Posterior vena cava (tissue), 2 donors: ENCODE measurements at places on chromosomes 3 and 15.
A peak's percentile ranks its signal among the peaks of the same experiment; 100 is the strongest.

DNA sequence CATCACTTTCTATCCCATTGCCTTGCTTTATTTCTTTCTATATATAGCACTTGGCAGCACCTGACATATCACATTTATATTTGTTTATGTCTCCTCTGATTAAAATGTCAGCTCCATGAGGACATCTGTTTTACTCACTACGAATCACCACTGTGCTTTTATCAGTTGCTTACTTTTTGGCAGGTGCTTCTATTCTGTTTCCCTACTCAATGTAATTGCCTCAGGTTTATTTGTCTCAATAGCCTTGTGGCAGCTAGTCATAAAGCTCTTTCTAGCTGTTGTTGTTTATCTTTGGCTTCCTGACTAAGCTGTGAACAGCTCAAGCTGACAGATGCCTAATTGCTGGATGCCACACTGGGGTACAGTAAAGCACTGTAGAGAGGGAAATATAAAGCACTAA is 85.5 kb downstream of the VPS13C start:
- DNase-seq: no peak

DNA sequence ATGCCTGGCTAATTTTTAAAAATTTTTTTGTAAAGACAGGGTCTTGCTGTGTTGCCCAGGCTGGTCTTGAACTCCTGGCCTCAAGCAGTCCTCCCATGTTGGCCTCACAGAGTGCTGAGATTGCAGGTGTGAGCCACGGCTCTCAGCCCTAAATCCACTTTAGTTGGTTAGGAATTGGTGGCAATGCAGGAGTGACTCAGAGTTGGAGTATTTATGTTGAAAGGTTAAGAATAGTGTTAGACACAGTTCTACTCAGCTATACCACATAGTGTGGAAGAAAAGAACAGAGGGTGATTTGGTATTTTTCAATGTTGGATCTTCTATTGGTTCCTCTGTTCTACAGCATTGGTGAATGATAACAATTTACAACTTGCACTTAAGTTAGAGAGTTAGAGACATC is 7.6 kb downstream of the ZNF639 start:
- no peak for DNase-seq

DNA sequence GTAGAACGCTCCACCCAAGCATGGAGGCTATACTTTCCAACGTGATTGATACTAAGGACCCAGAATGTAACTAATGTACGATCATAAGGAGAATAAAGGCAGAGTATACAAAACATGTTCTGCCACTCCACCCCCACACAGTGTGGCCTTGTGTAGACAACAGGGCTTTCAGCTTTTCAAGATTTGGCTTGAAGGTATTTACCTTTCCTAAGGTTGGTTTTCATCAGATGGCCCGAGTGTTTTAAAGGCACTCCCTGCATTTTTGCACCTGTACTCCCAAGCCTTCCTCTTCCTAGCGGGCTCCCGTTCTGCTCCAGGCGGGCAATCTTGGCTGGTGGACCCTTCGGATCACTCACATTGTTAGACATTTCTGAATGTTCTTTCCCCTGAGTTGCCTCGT is 4.6 kb downstream of the SATB1 start:
- no peak for DNase-seq

DNA sequence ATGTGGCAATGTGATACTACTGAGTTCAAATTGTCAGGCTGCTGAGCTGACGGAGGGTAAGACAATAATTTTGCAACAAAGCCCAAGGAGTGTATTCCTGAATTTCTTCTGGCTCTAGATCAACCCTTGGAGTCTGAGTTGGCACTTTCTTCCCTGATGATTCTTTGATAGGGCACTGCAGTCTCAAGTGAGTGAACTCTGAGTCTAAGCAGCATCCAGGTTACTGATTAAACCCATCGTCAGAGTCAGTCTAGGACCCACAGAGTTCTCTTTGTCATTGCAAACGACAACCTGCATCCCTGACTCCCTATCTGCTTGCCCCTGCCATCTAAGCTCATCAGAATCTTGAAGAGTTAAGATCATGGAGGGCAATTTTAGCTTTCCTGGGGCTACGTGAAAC is 58.6 kb downstream of the MME start:
- DNase-seq: no peak

DNA sequence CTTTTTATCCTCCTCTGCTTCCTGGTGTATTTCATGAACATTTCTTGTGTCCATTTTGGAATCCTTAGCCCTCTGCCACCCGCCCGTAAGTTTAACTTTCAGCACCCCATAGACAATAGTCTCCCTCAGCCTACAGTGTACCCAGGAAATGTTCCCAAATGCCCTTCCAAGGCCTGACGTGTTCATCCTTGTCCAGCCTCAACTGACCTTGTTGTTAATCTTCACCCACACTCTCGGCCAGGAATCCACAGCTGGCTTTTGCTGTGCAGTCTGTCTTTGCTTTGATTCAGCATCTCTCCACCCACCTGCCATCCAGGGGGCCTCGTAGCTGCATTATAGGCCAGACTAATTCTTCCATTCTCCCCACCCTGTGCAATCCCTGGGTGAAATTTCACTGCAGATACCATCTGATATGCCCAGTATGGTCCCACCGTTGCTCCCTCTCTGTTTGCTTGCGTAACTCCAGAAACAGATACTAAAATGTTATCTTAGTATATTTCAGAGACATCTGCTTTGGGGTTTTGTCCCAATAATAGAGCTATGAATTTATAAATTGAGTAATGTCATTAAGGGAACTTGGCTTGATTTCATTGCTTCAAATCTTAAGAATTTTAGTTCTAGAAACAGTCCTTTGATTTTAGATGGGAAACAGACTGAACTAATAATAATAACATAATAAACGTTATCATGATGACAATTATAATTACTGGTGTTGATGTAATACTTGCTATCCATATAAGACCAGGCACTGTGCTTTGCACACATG is 16.6 kb downstream of the GUCA1C start:
- no peak for DNase-seq

DNA sequence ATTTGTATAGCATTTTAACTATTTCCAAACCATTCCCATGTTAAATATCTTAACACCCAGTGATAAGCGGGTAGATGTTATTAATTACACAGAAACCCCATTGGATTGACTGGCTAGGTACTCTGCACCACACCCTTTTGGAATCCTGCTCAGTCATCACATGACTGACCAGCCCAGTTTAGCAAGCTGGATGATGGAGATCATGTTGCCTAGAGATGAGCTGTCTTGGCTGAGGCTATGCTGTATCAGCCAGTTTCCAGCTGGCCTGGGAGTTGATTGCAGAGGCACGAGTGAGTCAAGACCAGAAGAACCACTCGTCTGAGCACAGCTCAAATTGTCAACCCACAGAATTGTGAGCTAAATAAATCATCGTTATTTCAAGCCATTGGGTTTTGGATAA is 124.6 kb downstream of the ZNF621 start:
- DNase-seq: no peak

DNA sequence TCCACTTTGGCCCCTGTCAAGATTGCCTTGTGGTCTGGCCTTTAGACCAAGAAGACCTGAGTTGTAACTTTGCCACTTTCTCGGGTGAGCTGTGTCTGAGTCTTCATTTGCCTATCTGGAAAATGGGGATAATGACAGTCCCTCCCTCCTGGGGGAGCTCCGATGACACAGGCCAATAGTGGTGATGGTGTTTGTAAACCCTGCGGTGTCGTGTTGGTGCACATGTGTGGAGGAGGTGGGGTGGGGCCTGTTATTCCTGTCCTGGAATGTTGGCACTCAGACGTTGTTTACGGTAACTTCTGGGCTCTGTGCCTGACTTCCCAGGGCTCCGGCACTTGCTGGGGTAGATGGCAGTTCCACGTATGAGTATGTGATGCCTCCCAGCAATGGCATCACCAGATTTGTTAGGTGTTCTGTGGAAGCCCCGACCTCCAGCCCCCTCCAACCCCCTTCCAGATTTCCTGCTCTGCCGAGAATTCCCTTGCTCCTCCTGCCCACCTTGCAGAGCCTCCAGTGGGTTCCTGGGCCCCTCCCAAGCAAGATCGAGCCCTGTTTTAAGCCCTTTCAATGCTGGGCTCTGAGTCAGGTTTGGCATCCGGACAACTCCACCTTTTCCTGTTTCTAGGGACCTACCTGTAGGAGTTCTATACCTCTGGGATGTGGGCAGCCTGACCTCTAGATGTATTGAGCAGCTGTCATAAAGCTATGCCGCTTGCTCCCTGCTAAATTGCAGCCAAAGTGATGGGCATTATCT is 31.4 kb downstream of the HRH1 start:
- peak; percentile 89 for DNase-seq

DNA sequence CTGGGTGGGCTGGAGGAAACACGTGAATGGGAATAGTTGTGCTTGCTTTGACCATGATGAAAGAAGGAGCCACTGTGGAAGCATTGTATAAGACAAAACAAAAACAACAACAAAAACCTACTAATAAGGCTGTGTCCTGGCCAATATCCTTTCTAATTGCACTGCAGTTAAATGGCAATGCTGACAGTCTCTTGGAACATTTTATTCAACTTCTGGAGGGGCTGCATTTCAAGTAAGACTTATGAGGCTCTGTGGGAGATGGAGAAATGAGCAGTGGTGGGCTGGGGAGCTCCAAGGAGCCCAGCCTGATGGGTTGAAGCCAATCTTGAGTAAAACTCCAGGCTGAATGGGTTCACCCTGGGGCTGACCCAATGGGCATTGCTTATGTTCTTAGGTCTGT is 99.8 kb upstream of the ROPN1 start:
- DNase-seq: no peak

GRCh38 chr3:71753701-71754609 is at the start of gene GPR27:
Gene GPR27 (plus strand): TSS chr3:71753855. CDS start chr3:71754050, 195 bp downstream.
- DNase-seq: peak; percentile 79
